Activated CD8-positive, alpha-beta memory T cell treated with anti-CD3 and anti-CD28 coated beads for 4 hours (primary cell): ENCODE measurements at places on chromosomes 7 and 10.
A peak's percentile ranks its signal among the peaks of the same experiment; 100 is the strongest.

DNA sequence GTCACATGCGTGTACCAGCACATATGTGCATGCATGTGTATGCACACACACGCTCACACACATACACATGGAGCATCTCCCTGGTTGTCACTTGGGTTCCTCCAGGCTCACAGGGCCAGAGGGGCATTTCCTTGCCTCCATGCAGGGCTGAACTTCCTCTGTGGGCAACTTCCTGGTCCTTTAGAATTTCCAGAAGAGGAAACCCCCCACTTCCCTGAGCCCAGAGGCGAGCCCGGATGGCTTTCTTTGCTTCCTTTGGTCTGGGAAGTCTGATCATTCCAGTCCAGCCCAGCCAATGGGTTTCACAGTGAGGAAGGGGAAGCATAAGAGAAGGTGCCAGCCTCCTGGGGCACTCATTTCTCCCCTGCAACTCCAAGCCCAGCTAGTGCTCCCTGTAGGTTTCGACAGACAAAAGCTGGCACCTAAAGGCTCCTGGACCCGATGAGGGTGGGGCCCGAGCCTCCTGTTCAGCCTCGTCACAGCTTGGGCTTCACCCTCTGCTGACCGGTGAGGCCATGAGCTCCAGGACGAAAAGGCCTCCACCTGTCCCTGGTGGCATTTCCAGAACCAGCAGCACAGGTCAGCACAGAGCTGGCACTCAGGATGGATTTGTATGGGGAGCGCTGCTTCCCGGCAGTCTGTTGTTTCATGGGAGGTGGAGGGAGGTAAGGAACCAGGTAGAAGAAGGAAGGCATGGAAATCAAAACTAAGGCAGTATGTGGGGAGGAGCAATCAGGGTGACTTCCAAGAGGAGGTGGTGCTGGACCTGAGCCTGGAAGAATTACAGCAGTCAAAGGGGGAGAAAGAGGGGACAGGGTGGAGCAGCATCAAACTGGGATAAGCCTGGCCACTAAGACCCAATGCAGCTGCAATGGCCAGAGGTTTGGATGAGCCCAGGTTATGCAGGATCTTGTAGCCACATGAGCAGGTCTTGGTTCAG is 23.7 kb downstream of the BTBD16 start:
- no peak for DNase-seq

- no peak for DNase-seq
These were observed 30.3 kb downstream of the HACD1 start for GRCh38 chr10:17586821-17587234.

GRCh38 chr7:122546496-122546895 is 152.4 kb downstream of the RNF133 start:
- no peak for DNase-seq

DNA sequence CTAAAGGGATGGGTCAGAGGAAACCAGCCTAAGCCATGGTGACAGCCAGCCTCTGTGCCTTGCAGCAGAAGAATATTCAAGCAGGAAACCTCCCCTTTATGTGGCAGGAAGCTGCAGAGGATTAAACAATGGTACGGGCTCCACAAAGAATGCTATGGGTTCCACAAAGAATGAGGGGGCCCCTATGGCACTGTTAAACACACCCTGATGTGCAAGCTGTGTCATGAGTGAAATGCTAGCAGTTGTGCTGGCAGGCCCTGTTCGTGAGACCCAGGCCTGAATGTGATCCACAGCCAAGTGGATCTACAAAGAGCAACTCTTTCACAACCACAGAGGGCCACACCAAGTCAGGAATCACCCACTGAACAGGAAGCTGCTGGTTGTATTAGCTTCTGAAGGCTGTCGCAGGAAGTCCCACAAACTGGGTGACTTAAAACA is 68.9 kb downstream of the MYOF start:
- DNase-seq, result no peak

DNA sequence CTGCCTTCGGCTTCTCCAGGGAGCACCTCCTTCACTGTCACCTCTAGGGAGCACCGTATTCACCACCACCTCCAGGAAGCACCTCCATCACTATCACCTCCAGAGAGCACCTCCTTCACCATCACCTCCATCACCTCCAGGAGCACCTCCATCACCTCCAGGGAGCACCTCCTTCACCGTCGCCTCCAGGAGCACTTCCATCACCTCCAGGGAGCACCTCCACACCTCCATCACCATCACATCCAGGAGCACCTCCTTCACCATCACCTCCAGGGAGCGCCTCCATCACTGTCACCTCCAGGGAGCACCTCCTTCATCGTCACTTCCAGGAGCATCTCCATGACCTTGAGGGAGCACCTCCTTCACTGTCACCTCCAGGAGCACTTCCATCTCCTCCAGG is 102.3 kb downstream of the DNAJB6 start:
- DNase-seq, result no peak

GRCh38 chr10:129310881-129311280 is 156.2 kb upstream of the MGMT start:
- no peak for DNase-seq

- DNase-seq, result no peak
These were observed 92.5 kb downstream of the TRIL start for GRCh38 chr7:28865601-28866144.

DNA sequence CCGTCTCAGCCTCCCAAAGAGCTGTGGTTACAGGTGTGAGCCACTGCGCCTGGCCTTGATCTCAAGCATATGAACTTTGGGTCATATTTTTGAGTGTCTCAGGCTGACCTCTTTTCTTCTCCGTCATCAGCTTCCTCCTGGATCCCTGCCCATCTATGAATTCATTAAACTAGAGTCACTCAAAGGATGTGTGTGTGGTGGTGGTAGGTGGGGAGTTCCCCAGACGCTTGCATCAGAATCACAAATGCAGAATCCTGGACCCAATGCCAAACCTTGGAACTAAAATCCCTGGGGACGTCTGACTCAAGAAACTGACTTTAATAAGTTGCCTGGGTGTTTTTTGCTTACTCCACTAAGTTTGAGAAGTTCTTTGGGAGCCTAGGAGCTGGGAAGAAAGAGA is 6.7 kb upstream of the CREB5 start:
- DNase-seq, result no peak

GRCh38 chr7:150942591-150943452 is 35.3 kb downstream of the KCNH2 start:
- no peak for DNase-seq

- DNase-seq, result no peak
These were observed 180.5 kb upstream of the CTBP2 start for GRCh38 chr10:125340903-125341302.

DNA sequence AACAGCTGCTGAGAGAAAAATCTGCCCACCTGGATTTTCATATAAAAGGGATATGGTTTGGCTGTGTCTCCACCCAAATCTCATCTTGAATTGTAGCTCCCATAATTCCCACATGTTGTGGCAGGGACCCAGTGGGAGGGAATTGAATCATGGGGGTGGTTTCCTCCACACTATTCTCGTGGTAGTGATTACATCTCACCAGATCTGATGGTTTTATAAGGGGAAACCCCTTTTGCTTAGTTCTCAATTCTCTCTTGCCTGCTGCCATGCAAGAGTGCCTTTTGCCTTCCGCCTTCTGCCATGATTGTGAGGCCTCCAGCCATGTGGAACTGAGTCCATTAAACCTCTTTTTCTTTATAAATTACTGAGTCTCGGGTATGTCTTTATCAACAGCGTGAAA is 20.8 kb upstream of the MKI67 start:
- no peak for DNase-seq

- no peak for DNase-seq
These were observed 170.3 kb downstream of the PAXIP1 start for GRCh38 chr7:154832557-154833138.

DNA sequence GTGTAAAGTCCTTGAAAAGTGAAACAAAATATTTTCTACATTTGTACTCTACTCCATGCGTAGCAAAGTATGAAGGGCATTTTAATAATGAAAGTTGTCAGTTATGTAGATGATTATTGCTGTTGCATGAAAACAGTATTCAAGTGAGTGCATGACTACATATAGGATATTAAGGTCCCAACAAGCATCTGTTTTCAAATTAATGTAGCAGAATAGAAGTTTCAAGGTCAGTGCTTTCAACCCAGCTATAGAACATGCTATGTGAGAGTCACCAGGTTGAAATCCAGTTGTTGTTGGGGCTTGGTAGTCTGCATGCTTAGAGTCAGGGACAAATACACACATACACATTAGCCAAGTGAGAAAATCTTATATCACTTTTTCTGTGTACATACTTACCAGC is 14.8 kb downstream of the CD36 start:
- DNase-seq, result no peak

GRCh38 chr10:17001297-17001744 is 128.3 kb downstream of the CUBN start:
- no peak for DNase-seq

DNA sequence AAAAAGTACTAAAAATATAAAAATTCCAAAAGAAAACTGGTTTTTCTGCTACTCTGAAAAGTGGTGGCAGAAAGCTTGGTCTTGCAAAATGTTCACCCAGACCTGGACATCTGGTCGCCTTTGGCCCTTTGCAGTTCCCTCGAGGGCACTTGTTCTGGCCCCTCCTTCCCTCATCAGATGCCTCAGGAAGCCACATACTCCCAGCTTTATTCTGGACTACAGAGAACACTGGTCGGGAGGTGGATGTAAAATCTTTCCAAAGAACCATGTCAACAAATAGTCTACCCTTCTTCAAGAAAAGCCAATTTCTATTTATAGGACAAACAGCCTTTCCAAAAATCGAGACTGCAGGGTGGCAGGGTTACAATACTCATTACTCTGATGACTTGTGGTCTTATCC is 726.1 kb downstream of the TNS3 start:
- DNase-seq, result no peak

GRCh38 chr10:132256866-132257265 is 50.9 kb downstream of the STK32C start:
- DNase-seq, result no peak

GRCh38 chr10:6382081-6382480 is 179.3 kb downstream of the PFKFB3 start:
- DNase-seq, result no peak

DNA sequence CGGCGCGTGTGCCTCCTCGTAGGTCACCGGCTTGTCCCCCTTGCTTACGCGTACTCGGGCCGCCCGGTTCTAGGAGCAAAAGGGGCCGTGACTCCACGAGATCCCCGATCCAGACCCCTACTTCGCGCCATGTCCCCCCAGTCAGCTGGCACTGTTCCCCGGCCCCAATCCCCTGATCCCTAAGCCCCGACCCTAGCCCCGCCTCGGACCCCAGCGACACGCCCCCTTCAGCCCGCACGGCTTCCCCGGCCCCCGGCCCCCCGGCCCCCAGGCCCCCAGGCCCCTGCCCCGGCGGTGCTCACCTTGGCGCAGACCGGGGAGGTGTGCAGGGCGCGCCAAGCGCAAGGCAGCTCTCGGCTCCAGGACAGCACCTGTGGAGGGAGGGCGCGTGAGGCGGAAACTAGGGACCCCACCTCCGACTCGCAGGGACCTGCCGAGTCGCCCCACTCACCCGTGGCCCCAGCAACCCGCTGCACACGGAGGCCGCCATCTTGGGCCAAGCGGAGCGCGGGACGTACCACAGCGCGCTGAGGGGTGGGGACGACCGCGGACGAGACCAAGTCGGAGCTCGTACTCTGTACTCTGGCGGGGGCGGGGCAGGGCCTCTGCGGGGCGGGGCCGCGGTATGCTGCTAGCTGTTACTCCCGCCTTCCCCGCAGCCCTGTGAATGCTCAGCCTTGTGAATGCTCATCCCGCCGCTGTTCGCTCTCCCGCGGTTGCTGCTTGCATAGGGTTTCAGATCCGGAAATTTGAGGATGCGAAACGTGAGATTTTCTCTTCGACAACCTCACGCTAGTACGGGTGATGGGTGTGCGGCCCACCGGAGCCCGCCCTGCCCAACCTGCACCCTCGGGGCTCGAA is at the start of gene MRPS24:
Gene MRPS24, minus strand, starts transcription at position 512 of the 861 bp plus-strand sequence. Its CDS starts 22 bp downstream, at position 490.
- DNase-seq, result peak; percentile 89

- no peak for DNase-seq
These were observed 15.5 kb downstream of the CARD11 start for GRCh38 chr7:3028071-3028757.

GRCh38 chr10:90675621-90676020 is 182.2 kb downstream of the HTR7 start:
- no peak for DNase-seq

GRCh38 chr10:101485681-101486554 is 102.1 kb downstream of the POLL start:
- no peak for DNase-seq

DNA sequence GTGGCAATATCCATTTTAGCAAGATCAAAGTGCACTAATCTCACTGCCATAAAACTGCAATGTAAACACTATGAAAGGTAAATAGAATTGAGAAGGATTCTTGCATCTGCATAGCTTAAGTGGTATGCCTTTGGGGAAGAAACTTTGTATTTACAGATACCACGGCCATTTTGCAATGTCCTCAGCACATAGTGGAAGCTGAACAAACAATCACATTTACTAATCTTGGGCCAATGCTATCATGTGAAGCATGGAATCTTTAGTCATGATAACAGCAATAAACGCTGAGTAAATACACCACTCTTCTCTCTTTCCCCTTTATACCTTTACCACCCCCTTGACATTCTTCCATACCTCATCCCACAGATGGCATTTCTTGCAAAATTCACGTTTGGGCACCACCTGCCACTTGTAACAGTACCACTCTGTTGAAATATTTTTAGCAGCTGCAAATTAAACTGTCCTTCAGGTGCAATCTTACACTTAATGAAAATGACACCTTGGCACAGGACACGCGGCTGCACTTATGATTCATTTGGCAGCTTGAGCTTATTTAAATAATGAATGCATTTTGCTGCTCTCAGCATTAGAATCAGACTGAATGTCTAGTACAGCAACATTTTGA is 171.8 kb downstream of the SEMA3A start:
- DNase-seq, result no peak

DNA sequence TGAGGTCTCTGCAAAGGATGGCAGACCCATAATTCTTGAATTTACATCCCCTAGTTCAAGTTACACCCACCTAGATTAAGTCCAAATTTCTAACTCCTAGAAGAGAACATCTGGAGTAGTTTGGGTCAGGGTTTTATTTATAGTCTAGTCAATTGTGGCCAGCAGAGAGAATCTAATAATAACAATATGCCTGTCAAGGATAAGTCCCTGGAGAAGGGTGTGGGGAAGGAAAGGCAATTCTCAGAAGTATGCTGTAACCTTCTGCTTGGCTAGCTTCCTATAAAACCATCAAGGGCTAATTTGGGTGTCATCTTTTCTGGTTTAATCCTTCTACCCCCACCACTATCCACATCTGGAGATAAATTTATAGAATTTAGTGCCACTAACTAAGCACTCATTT is 52.8 kb upstream of the SEMA3E start:
- no peak for DNase-seq

GRCh38 chr7:23759671-23760391 is 49.8 kb downstream of the STK31 start:
- DNase-seq, result no peak

- no peak for DNase-seq
These were observed 922 bp upstream of the MYO1G start for GRCh38 chr7:44979481-44980392.

- DNase-seq, result no peak
These were observed 70.4 kb upstream of the GRID1 start for GRCh38 chr10:86436963-86437362.

GRCh38 chr10:126014309-126014708 is 117.9 kb downstream of the FANK1 start:
- DNase-seq, result no peak
